Mesothelial cell of epicardium (in vitro differentiated cells): ENCODE measurements at places on chromosomes 6 and 20.

DNA sequence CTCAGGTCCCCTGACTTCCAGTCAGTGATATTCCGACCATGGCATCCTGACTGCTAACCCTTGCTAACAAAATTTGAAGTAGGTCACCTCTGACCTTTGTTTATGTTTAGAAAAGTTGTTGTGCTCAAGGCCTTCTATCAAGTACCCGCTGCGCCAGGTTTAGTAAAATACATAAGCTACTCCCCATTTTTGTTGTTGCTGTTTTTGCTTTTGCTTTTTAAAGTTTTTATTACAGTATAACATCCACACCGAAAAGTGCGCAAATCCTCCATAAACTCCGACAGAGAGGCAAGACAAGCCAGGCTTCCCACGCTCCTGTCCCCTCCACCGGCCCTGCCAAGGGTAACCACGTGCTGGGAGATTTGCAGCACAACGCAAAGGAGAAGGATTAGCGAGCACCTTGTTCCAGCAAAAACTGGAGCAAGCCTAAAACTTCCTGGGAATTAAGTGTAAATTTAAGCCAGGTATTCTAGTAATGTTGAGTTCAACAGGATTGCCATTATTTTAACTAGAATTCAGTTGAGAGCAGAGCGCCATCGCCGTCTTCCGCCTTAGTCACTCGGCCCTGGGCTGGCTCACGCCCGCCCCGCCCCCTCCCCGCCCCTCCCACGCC is 17.8 kb upstream of the HMGN4 start:
- peak overlapping the region; percentile 68 for H3K4me3 ChIP-seq
- H3K36me3 ChIP-seq = no peaks in the 10 kb centered on the region
- H3K27me3 ChIP-seq = no peaks in the 10 kb centered on the region
- H3K27ac ChIP-seq = peak overlapping the region; percentile 98

GRCh38 chr20:41074441-41074840 is 45.8 kb downstream of the TOP1 start:
- H3K27ac ChIP-seq = peak overlapping the region; percentile 6
- peaks cover 61% of the 10 kb centered on the region for H3K4me1 ChIP-seq
- peaks cover 21% of the 10 kb centered on the region for H3K36me3 ChIP-seq

- DNase-seq = no peak
- H3K27me3 ChIP-seq = no peaks in the 10 kb centered on the region
- peaks cover 10% of the 10 kb centered on the region for H3K36me3 ChIP-seq
- no peak overlapping the region for H3K27ac ChIP-seq
- peaks cover 8% of the 10 kb centered on the region for H3K4me1 ChIP-seq
- no peak overlapping the region for H3K4me3 ChIP-seq
These were observed 109.0 kb upstream of the COL21A1 start for GRCh38 chr6:56356426-56356825.

DNA sequence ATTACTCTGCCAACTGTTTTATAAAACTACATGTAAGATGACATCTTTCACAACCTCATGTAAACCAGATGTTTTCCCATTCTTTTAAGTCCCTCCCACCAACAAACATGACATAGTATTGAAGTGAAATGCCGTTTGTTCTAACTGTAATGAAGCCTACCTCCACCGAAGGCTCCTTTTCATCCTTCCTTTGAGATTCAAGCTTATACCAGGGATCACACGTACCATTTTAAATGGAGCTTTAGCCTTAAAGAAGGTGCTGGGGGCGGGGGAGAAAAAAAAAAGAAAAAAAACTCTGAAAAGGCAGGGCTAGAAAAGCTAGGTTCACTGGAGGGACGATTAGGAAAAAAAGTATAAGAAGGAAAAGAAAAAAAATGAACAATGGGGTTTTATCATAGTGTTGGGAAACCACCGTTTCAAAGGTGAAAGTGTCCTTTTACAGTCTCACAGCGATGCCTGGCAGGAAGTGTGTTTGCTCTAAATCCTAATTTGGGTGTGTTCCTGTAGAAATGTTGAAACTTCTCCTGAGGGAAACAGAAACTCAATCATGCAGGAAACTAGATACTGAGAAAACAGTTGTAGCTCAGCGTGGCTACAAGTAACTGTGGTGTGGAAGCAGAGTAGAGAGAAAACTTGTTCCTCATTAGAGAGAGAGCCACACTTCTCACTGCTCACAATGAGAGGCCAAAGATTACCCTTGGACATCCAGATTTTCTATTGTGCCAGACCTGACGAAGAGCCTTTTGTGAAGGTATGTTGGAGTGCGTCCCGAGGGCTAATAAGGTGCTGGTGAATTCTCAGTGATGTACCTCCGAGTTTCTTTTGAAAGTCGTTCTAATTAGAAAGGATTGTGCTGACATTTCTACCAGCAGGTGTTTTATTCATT is 37.6 kb upstream of the HINT3 start:
- H3K4me1 ChIP-seq = peaks cover 23% of the 10 kb centered on the region
- H3K36me3 ChIP-seq = peaks cover 43% of the 10 kb centered on the region

DNA sequence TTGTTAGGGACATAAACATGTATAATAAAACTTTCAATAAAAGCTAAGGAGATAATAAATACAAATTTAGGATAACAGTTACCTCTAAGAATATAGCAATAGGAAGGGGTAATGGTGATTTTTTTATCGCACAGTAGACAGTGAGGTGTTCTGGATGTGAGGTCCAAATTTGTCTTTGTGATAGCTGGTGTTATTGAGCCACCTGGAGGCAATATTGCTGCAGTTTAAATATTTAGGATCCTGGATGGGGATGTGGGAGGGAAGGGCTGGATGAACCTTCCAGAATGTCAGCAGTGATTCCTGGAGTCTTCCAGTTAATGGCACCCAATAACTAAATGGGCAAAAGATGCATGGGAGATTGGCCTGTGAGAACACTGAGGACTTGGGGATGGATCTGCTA is 13.9 kb downstream of the DEFB123 start:
- no peaks in the 10 kb centered on the region for H3K27me3 ChIP-seq
- H3K36me3 ChIP-seq = peaks cover 1% of the 10 kb centered on the region
- H3K4me1 ChIP-seq = no peaks in the 10 kb centered on the region
- no peak for DNase-seq

DNA sequence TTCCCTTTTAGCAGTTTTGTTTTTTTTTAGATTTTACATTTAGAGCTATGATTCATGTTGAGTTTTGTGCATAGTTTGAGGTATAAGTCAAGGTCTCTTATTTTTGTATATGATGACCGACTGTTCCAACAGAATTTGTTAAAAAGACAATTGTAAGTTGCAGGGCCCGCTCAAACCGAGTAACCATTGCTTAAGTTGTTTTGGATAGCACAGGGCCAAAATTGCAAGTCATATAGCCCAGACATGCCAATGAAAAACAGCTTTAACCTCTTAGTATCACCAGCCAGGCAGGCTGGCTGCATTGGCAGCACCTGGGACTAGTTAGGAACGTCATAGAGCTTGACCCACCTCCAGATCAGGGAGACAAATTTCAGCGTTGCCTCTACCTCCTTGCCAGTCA is 47.3 kb downstream of the PFDN4 start:
- no peaks in the 10 kb centered on the region for H3K4me1 ChIP-seq
- H3K27me3 ChIP-seq = no peaks in the 10 kb centered on the region
- no peaks in the 10 kb centered on the region for H3K36me3 ChIP-seq
- DNase-seq = no peak

DNA sequence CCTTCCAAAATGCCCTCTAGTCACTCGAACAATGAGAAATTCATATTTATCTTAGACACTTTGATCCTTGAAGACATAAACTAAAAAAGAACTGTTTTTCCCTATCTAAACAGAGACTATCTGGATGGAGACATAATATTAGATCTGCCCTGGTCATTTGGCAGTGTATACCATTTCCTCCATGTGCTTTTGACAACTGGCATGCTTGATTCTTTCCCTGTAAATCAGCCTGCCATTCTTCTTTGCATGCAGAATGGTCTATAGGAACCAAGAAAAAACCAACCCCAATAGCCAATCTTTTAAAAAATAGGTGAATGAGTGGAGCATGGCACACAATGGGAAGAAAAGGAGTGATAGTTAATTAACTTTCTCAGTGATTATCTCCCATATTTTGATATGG is 93.8 kb downstream of the OPN5 start:
- DNase-seq = no peak
- H3K27ac ChIP-seq = no peak overlapping the region
- no peaks in the 10 kb centered on the region for H3K36me3 ChIP-seq
- no peak overlapping the region for H3K4me3 ChIP-seq

DNA sequence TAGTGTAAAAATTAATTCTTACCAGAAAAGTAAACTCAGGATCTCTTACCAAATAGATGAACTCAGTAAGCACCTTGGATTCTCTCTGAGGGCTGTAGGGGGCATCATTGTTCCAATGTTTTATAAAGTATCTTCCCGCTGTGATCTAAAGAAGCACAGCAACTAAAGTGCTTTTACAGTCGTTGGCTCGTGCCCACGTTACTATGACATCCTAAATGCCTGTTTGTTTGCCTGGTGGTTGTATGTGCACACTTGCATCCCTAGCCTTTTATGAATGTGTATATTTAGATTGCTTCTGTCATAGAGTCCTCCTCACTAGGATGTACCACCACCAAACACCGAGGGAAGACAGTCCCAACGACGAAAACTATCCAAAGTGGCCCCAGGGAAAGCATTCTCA is 34.5 kb downstream of the SLX4IP start:
- peaks cover 46% of the 10 kb centered on the region for H3K4me1 ChIP-seq
- DNase-seq = no peak
- peak overlapping the region; percentile 14 for H3K27ac ChIP-seq
- H3K4me3 ChIP-seq = no peak overlapping the region

DNA sequence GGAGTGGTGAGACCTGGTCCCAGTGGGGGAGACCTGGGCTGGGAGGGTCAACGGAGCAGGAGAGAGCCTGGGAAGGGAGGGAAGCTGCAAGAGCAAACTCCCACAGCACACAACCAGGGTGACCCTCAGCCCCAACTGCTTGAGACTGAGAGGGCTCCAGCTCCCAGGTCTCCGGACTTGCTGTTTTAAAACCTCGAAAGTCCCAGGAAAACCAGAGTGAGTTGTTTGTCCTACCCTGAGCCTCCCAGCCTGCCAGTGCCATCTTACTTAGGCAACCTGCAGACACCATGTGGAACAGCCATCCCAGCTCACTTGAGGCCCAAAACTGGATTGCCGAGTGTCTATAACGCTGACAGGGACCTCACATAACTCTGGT is 4.8 kb upstream of the NTSR1 start:
- peaks cover 20% of the 10 kb centered on the region for H3K4me1 ChIP-seq
- H3K27me3 ChIP-seq = peaks cover 45% of the 10 kb centered on the region
- no peaks in the 10 kb centered on the region for H3K36me3 ChIP-seq
- no peak for DNase-seq
- peak overlapping the region; percentile 10 for H3K27ac ChIP-seq
